ENCODE measurements at places on chromosomes 16 and 17.
A peak's percentile ranks its signal among the peaks of the same experiment; 100 is the strongest.

DNA sequence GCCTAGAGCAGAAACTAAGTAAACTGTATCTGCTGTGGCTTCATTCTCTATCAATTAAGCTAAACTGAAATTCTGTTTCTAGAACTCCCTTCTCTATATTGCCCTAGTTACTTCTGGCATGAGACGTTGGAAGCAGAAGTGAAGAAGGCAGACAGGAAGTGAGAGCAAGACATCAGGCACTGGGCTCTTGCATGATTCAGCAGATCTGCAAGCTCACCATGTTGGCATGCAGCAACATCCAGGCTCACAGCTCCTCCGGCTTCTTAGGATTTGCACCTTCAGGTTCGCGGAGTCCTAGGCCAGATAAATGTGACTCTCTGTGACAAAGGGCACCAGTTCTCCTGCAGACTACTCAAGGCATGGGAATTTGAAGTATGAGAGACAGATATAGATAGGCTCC, 148.3 kb downstream of the CDH8 start:
- DNase-seq: no peak

GRCh38 chr17:71936977-71937376, 183.8 kb upstream of the SOX9 start:
- DNase-seq: no peak

DNA sequence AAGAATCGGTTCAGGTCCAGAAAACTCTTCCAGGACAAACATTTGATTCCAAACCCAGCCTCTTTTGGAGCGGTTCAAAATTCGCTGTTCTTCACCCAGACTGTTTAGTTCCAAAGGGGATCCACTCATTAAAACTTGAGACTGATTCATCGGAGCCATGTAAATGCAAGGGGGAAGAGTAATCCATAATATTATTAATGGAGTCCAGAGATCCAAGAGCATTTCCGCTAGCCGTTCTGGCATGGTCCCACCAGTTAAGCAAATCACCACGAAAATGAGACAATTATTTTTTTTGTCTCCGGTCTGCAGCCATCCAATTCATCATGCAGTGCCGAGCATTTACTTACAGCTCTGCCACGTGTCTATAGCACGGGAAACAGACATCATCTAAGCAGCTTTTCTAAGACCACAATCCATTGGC, 15.1 kb downstream of the CDH8 start:
- no peak for DNase-seq

DNA sequence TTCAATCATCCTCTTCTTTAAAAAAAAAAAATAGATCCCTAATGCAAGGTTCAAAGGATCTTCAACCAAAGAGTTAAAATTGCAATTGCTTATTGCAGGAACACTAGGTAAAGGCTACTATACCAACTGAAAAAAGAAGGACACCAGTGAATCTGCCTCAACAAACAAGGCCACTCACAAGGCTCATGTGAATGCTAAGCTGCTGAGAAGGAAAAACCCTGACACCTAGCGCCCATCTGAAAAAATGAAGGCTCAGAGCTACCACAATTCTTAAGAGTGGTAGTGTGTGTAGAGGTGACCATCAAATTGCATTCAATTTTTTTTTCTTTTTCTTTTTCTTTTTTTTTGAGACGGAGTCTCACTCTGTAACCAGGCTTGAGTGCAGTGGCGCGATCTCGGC, 201.6 kb upstream of the C17orf78 start:
- no peak for DNase-seq

DNA sequence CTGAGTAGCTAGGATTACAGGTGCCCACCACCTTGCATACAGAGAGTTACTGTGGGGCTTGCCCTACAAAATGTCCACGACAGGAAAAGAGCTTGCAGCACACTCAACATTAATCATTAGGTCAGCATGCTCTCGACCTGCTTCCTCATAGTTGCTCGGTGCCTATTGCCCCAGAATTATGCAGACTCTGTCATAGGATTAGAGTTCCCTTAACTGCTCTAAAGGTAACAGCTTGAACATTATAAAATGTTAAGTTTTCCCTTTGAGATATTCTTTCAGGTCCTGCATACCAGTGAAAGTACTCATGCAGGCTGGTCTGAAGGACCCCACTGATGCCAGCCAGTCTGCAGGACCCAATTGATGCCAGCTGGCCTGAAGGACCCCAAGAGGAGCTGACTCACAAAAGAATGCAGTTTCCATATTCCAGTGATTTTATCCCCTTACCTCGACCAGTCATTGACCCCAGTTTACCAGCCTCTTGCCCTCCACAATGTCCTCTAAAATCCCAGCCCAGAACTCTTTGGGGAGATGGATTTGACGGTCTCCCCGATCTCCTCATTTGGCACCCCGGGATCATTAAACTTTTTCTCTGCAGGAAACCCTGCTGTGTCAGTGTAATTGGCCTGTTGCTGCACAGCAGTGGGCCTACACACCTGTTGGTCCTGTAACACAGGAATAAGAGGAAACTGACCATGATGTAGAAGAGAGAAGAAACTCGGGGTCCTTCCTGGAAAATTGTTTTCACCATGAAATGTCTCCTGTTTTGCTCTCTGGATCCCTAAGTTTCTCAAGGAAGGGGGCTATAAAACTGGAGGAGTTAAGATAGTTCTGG, 10.6 kb downstream of the ICAM2 start:
- DNase-seq: no peak

- no peak for DNase-seq
Measured at GRCh38 chr16:46911038-46911437, 26.9 kb downstream of the GPT2 start.

- DNase-seq: no peak
Measured at GRCh38 chr17:35716897-35717465, 14.5 kb upstream of the RASL10B start.

DNA sequence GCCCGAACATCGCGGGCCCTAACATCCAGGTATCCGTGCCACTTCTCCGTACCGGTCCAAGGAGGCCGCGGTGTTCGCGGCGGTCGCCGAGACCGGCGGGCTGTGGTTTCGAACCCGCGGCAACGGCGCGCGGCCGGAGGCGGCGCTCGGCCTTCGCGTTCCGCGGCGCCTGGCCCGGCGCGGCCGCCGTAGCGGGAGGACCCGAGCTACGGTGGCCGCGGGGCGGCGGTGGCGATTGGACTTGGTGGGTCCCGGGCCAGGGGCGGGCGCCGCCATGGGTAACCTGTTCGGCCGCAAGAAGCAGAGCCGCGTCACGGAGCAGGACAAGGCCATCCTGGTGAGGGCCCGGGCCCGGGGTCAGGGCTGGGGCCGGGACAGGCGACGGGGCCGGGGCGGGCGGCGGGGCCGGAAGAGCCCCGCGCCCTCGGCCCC, at the start of gene CHMP6:
Gene CHMP6, plus strand, starts transcription at position 197 of the 432 bp plus-strand sequence. Its CDS starts 78 bp downstream, at position 275.
- peak; percentile 69 for DNase-seq

Measured in stimulated activated CD4-positive, alpha-beta T cell treated with anti-CD3 and anti-CD28 coated beads, Interleukin-15, amount 100 ng/mL, for 1 hour (primary cell).